ENCODE measurements at places on chromosomes 4 and X.

DNA sequence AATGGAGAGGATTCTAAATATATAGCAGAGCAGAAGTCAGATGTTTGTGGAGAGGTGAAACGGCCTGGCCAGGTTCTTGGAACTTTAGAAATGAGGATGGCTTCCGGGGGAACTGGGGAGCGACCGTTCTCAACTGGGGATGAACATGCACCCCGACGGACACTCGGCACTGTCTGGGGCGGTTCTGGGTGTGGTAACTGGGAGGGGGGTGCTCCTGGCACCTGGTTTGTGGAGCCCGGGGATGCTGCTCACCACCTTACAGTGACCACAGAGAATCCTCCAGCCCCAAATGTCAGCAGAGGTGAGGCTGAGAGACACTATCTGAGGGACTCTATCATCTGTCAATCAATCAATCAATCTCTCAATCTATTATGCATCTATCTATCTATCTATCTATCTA, 69.0 kb upstream of the PPP2R3B start:
- DNase-seq, result no peak

- no peak for DNase-seq
Observed at GRCh38 chr4:181611033-181611711, 632.0 kb upstream of the TENM3 start.

DNA sequence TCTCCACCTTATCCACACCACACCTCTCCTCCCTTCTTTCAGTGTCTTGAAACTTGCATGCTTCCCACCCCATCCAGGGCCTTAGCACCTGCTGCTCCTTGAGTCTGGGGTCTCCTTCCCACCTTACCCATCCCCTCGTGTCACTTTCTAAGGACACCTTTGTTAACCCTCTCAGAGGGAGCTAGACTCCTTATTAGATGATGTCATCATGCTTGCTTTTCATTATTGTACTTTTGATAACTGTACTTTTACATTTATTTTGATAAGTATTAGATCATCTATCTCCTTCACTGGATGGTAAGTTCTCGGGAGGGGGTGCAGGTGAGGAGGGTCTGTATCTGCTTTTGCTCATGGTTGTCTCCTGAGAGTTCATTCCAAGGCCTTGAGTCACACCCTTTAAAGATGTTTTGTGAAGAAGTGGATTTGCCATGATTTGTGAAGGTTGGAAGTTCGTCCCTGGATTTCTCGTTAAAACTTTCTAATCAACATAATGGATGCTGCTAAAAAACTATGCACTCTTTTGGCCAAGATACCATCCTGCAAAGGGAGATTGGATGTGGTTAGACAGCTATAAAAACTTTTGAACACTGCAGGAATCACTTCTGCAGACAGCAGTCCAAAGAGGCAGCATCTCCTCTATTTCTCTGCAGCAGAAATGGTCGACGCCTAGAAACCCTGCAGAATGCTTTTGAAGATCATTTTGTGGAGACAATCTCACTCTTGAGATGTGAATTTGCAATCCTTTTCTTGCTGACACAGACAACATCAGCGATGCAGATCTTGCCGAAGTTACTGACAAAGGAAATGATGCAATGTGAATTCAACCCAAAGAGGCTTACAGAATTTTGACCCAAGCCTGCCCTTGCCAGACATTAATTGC, 69.6 kb downstream of the ENPP6 start:
- no peak for DNase-seq

DNA sequence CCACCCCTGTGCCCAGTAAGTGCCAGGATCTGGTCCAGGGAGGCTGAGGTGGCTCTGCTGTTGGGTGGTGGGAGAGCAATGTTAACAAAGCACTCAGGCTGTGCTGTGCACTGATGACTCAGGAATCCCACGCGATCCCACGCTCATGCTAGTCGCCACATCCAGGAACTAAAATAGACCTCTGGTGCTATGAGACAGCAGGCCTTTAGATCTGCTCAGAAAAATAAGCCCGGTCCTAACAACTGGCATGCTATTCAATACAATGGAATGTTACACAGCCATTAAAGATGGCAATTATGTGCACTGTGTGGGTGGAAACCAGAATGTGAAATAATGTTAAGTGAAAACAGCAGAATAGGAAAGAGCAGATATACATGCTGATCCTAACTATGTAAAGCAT, 26.0 kb downstream of the ARL13A start:
- DNase-seq, result no peak

DNA sequence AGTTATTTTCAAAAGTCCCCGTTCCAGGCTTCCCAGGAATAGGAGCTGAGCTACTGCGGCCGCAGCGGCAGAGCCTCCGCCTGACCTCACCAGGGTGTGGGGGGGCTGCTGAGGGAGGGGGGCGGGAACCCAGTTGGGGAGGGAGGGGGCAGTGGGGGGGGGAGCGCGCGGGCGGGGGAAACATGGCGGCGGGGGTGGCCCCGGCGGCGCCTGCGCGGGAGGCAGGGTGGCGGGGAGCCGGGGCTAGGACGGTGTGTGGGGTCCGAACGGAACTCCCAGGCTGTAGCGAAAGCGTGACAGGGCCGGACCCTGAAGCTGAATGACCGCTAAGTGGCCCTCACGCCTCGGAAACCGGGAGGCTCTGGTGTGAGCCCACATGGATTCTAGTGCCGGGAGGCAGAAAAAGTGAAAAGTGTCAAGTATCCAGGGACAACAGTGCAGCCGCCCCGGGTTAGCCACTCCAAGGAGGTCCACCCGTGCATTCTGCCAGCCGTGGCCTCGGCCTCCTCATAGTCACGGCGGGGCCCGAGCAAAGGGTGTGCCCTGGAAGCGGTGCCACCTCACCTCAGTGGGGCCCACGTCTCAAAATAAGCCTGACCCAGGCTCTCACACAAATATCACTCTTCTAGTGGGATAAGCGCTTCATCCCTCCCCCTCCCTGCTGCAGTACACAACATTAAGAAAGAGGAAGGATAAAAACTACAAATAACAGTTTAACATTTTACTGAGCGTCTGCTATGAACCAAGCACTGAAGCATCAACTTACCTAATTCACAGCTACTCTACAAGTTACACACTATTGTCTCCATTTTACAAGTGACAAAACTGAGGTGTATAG, at the start of gene KLHL13:
KLHL13 (minus strand) TSS at position 98 of the 838 bp plus-strand sequence. CDS start 88,337 bp downstream, outside the sequence.
- no peak for DNase-seq
